ENCODE measurements at places on chromosomes 6 and 20.
A peak's percentile ranks its signal among the peaks of the same experiment; 100 is the strongest.

DNA sequence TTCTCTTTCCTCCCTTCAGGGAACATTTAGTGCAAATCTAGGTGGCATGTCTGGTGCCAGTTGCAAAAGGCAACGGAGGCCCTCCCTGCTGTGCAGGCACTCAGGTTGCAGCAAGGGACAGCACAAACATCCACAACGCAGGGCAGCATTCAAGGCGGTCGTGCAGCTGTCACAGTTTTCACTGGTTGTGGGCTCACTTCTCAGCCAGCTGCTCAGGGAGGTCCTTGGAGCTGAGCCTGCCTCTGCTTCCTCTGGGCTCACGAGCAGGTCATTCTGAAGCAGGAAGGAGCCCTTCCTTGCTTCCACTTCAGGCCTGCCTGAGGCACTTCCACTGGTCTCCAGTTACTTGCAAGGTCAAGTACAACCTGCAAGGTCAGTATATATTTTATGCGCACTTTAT lies 3.8 kb upstream of the NPEPL1 start:
- no peak for DNase-seq

DNA sequence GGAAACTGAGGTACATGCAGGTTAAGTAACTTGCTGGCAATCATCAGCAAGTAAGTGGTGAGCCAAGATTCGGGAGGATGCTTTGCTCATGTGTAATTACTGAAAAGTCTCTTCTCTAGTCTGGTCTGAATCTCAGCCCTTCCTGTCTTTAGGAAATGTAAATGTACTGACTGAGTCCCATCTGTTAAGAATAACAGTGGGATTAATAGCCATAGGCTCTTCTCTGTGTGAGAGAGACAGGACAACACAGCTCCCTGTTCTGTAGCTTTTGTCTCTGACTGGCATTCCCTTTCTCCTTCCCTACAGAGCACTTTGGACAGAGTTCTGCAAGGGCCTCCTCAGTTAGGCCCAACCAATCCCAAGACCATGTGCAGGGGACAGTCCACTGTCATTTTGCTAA lies 131.3 kb upstream of the OGFRL1 start:
- no peak for DNase-seq

DNA sequence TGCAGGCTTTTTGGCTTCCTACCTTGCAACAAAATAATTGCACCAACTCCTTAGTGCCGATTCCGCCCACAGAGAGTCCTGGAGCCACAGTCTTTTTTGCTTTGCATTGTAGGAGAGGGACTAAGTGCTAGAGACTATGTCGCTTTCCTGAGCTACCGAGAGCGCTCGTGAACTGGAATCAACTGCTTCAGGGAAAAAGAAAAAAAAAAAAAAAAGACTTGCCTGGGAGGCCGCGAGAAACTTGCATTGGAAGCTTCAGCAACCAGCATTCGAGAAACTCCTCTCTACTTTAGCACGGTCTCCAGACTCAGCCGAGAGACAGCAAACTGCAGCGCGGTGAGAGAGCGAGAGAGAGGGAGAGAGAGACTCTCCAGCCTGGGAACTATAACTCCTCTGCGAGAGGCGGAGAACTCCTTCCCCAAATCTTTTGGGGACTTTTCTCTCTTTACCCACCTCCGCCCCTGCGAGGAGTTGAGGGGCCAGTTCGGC lies 420 bp downstream of the SOX4 start:
- DNase-seq: no peak

GRCh38 chr20:49252556-49253350 lies 25.1 kb downstream of the ZNFX1 start:
- no peak for DNase-seq

DNA sequence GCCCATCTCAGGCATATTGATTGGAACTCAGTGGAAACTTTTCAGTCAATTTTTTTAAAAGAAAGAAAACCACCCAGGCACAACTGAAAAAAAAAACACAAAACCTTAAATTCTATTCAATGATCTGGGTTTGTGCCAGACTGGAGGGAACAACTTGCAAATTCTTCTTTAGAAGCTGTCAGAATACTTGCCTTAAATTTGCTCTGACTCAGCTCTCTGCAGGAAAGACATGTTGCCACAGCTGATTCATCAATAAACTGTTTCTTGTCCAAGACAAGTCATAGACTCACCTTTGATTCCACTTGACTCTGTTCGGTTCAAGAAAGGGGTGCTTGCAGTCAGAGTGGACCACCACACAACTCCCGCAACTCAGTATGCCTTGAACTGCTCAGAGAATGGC lies 117.8 kb upstream of the F13A1 start:
- no peak for DNase-seq

DNA sequence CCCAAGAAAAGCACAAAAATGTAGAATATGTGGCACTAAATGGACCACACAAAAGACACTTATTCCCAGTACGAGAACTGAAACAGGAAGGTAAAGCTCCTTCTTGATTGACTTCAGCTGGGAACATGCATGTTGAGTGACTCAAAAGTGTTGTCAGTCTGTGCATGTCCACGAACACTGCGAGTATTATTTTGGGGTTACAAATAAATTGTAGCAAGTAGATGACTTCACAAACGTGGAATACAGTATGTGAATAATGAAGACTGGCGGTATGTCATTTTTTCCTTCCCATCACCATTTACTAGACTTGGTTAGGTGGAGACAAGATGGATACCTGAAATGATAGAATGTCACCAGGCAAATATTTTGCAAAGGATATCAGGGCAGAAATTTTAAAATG lies 45.4 kb downstream of the L3MBTL3 start:
- DNase-seq: no peak

DNA sequence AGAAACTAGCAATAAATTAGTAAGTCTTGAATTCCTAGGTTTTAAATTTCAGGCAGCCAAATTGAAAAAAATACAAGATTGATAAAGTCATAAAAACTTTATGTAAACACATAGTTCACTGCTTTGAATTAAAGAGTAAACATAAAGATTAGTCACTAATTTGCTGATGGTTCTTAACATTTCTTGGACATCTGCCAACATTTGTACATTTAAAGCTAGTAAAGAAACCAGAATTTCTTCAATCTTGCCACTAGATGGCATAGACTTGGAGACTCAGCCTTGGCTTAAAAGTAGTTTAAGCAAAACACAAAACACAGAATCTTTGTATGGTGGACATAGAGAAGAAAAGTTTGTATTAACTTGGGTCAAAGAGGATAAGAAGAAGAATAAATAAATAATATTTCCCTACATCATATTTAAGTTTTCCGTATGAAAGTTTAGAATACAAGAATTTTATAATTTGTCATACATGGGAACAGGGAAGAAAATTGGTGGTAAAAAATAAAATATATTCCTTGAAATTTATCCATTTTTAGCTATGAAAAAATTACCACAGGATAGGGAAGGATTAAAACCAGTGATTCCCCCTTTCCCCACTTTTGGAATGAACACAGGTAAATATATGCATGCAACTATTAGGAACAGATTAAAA lies 41.7 kb upstream of the FAM135A start:
- DNase-seq: peak; percentile 60

GRCh38 chr20:22003680-22004079 lies 298.2 kb downstream of the PAX1 start:
- DNase-seq: no peak

GRCh38 chr6:130670142-130670541 lies 157.1 kb upstream of the SMLR1 start:
- DNase-seq: no peak

- no peak for DNase-seq
Observed at GRCh38 chr6:105107207-105107606, 72.6 kb downstream of the POPDC3 start.

DNA sequence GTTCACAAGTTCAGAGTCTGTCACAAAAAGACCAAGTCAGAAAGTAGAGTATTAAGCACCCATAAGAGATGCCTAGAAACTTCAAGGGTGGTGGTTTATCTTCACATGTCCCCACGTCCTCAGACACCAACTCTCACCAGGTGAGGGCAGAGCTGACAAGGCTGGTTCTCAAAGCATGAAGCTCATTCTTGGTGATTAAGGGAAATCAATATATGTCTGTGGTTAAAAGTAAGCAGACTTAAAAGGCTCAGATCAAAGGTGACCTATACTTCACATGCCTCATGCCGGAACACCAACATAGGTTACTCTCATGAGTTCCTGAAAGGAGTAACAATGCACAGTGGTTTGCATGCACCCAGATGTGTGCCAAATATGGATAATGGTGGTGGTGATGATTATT lies 27.0 kb downstream of the IL17A start:
- no peak for DNase-seq

- DNase-seq: no peak
Observed at GRCh38 chr20:23267909-23268308, 82.7 kb upstream of the NXT1 start.

DNA sequence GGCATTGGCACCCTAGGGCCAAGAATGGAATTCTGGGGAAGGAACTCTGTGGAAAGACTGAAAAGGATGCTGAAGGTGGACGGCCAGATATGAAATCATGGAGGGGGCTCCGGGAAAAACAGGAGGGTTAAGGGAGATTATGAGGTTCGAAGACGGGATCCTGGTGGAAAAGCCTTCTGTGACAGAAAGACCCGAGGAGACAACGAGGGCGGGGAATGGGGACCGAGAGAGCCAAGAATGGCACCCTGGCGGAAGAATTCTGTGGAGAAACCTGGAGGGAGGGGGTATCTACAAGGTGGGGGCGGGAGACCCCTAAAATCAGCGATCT lies 426 bp downstream of the TRMT6 start:
- DNase-seq: no peak

DNA sequence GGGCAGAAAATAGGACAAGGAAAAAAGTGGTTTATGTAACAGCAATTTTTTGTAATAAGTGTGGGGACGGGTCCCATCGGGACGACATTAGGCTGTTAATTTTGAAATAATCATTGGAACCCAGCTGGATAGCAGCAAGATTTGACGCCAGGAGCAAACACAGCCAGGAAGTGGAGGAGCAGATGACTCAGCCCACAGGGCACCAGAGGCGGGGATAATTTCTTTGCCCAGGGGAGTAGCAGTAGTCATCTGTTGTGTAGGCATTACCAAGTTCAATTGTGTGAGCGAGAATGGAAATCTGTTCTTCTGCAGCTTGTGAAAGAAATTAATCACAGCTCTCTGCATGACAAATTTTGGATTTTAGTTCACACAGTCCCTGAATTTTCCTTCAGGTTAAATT lies 22.6 kb upstream of the RIN2 start:
- DNase-seq: no peak

DNA sequence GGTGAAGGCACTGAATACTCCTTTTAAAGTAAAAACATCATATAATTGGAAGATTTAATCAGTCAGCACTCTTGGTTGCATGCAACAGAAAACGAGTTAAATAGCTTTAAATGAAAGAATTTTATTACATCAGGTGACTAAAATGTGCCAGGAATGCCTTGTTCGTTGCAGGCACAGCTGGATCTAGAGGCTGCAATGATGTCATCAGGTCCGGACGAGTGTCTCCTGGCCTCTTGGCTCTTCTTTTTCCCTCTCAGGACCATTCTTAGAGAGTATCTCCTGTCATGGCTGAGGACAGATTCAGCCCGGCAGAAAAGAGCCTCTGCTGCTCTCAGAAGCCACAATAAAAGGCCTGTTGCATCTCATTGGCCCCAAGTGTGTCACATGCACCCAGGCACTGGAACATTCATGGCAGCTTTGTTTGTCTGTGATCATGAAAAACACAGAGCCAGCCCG lies 510.7 kb upstream of the SULF2 start:
- DNase-seq: no peak

DNA sequence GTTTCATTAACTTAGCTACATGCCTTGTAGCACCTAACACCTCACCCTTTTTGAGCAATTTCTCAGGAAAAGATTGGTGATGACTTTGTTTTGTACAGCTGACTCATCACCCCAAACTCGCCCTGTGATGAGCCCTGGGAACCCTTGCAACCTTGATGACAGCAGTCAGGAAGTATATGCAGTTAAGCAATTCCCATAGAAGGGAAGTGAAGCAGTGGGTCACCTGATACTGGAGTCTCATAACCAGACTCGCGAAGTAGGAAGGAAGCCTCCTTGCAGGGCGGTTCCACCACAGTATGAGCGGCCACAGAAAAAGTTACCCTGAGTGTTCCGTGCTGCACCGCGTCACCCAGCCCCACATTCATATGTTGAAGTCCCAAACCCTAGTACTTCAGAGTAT lies 82.0 kb upstream of the EDN1 start:
- peak; percentile 5 for DNase-seq

GRCh38 chr20:64051561-64052325 lies 2.3 kb upstream of the SOX18 start:
- DNase-seq: no peak

DNA sequence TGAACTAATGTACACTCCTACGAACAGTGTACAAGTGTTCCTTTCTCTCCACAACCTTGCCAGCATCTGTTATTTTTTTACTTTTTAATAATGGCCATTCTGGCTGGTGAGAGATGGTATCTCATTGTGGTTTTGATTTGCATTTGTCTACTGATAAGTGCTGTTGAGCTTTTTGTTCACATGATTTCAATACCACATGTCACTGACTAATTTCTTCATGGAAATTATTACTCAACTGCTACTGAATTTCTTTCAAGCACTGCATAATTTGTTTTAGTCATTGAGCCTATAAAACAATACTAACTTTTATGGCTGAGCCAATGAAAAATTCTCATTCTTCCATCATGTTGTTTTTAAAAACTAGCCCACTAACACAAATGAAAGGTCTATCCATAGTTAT lies 115.4 kb downstream of the FRK start:
- DNase-seq: no peak

DNA sequence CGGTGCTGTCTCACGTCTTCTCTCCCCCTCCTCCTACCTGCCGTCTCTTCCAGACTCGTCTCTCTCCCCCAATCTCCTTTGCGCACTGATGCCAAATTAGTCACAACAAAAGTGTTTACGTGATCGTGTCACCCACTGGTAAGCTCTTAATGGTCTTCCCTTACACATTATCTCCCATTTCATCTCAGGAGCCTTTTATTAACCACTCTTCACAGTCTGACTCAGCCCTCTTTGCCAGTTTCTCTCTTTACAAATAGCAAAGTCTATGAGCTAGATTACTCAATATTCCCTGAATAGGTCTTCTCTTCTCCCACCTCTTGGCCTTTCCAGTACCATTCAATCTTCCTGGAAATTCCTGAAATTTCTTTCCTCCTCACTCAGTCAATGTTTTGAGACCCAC lies 247.0 kb downstream of the ESR1 start:
- no peak for DNase-seq

DNA sequence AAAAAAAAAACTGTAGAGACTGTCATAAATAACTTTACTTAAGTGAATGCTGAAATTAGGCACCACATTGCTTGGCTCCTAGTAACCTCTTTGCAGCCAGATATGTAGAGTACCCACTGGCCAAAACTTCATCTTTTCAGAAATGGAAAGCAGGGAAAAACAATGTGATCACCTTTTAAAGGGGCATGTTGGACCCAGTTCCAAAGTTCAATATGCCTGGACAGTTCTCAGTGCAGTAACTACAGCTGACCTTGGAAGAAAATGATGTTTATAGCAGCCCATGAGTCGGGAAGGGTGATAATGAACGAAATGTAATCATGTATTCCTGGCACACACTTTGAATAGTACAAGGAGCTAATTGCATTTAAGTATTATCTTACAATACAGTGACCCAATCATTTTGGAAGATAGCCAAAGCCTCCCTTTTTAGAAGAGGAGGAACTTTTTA lies 93.6 kb upstream of the TAB2 start:
- DNase-seq: no peak

- no peak for DNase-seq
Observed at GRCh38 chr6:16688984-16689636, 72.2 kb downstream of the ATXN1 start.

GRCh38 chr6:142796571-142796970 lies 148.4 kb downstream of the HIVEP2 start:
- DNase-seq: no peak
